Mesendoderm (in vitro differentiated cells): ENCODE measurements at places on chromosomes 1 and 21.

- no peak for DNase-seq
These were observed 166.7 kb downstream of the SIPA1L2 start for GRCh38 chr1:232463225-232463624.

GRCh38 chr1:21607549-21608529 is 61.3 kb downstream of the RAP1GAP start:
- peak; percentile 100 for DNase-seq

DNA sequence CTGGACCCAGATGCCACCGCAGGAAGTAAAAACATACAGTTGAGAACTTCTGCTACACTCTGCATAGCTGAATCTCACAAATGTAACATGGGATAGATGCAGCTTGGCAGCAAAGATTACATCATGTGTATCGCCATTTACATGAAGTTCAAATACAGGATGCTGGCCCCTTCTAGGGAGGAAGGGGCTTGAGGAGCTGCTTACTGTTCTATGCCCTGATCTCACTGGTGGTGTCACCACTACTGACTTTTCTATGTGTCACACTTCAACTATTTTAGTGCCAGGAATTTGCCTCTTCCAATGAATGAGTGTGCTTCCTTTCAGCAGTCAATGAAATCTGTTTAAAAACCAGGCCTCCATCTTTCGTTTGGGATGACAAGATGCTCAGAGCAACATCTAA is 31.1 kb downstream of the MRAP start:
- DNase-seq: peak; percentile 61

- no peak for DNase-seq
These were observed 910 bp upstream of the RERE start for GRCh38 chr1:8818325-8818775.

GRCh38 chr1:192266645-192267044 is 50.1 kb upstream of the RGS21 start:
- no peak for DNase-seq

DNA sequence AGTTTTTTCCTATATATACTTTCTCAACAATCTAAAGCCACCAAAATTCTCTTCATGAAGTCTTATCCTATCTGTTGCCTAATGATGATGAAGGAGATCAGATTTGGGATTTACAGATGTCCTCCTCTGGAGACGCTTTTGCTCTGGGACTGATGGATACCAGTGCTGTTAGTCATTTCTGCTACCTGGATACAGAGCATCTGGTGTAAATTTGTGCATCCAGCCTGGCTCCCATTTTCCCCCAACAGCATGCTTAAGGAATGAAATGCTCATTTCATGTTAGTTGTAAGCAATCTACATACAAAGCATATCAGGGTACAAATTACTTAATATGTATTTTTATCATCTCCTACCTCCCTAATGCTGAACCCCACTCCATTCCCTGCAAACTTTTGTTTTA is 57.7 kb downstream of the HNRNPR start:
- no peak for DNase-seq

- DNase-seq: peak; percentile 58
These were observed 27.5 kb downstream of the OVGP1 start for GRCh38 chr1:111399792-111400610.

- DNase-seq: no peak
These were observed 55.8 kb downstream of the MAST2 start for GRCh38 chr1:45859221-45859620.

GRCh38 chr21:24896735-24897124 is 710.6 kb downstream of the MRPL39 start:
- DNase-seq: no peak

GRCh38 chr1:107933736-107934135 is 31.2 kb downstream of the VAV3 start:
- DNase-seq: no peak

DNA sequence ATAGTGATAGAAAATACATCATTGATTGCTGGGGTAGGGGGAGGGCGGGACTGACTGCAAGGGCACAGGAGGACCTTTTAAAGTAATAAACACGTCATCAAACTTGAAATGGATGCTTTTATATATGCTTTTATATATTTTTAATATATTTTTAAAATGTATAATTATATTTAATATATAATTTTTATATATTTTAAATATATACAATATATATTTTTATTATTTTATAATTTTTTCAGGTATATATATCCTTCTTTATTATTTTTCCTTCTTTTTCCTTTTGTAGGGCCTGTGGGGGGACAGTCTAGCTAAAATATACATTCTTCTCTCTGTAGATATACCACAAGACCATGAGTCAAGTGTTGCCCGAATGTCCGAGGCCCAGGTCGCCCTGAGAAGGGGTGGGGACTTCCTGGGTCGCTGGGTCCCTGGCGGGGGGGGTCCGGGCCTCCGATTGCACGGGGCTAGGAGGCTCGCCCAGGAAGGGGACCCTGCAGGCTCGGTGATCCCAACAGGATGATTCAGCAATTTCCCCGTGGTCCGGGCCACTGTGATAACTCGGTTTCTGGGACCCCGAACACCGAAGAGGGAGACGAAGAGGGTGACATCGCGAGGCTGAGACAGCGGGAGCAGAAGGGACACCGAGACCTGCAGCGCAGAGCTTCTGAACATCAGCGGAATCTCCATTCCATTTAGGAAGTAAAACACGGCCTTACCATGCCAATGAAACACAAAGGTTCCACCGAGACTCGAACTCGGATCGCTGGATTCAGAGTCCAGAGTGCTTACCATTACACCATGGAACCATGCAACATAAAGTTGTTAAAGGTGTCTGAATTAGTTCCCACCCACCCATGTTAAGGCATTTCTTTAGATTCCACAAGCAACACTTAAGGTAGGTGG is 112.5 kb upstream of the NBPF11 start:
- peak; percentile 99 for DNase-seq

- DNase-seq: no peak
These were observed 19.8 kb upstream of the BOLA1 start for GRCh38 chr1:149879556-149879955.

GRCh38 chr1:113191579-113192076 is 118.6 kb downstream of the LRIG2 start:
- no peak for DNase-seq

GRCh38 chr1:212611000-212611948 is 2.7 kb downstream of the ATF3 start:
- DNase-seq: no peak

DNA sequence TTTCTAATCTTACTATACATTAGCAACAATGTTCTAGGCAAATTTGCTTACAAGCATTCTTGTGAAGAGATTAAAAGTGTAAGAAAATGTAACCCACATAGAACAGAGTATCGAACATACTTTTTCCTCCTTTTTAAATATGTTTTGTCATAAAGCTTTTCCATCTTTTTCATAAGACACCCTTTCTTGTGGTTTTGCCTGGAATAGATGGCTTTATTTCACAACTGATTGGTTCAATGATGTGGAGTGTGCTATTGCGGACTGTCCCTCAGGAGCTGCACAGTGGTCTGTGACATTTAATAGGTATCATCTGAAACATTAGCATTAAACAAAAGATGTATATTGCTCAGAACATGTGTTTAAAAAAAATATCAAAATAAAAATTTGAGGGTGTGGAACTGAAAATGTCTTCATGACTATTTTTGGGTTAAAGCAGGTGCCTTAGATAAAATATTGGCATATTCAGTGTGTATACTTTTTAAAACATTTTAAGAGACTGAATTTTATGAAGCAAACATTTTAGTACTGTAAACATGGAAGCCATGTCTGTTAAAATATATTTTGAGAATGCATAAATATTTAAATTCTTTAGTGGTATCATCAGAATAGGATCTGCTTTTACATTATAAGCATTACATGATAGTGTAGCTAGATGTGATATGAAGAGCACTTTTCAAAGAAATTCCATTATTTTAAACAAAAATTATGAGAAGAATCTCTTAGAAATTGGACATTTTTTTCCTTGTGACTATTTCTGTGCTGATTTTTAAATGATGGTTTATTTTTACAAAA is 48.3 kb upstream of the C1orf146 start:
- DNase-seq: no peak

DNA sequence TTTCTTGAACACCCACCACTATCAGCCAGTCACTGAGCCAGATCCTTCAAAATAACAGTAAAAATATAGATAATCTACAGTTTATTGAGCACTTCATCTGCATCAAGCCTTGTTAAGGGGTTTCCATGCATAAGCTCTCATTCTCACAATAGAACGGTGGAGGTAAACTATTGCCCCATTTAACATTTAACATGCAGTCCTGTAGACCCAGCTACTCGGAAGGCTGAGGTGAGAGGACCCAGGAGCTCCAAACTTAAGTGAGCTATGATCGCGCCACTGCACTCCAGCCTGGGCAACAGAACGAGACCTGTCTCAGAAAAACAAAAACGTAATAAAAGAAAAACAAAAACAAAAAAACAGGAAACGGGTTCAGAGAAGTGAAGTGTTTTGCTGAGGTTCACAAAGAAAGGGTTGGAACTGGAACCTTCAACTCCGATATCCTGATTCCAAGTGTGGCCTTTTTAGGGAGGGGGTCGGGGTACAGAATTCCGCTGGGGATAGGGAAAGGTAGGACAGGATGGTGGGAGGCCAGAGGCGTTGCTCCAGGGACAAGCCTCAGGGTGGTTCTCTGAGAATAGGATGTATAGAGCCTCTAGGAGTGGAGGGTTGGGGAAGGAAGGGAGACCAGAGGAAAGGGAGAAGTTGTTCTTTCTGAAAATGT is 11.6 kb upstream of the SESN2 start:
- DNase-seq: no peak

DNA sequence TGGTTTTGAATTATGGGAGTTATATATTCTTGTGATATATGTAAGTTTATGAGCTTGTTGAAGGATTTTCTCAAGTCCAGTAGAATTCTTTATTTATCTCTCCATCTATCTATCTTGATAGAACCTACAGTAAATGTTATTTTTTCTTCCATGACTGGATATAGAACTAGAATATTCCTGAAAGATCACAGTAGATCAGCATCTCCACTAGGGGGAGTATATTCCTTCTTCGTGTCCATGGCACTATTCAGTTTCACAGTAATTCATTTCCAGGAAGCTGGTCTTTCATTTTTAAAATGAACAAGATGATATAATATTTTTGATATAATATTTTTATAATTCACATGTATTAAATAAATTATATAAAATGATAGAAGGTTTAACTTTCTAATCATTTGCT is 18.8 kb downstream of the TMPRSS15 start:
- DNase-seq: peak; percentile 42

DNA sequence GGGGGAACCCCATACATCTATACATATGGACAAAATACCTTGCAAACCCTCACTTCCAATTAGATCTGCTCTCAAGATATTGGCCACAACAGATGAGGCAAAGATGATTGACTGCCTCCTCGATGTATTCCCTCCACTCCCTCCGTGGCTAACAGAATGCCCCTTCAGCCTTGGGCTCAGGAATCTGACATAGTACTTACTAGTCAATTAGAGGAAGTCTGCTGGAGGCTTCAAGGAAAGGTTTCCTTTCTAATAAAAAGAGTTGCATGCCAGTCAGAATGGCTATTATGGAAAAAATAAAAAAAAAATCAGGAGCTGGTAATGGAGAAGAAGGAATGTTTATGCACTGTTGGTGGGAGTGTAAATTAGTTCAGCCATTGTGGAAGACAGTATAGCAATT is 90.4 kb upstream of the VAV3 start:
- no peak for DNase-seq

DNA sequence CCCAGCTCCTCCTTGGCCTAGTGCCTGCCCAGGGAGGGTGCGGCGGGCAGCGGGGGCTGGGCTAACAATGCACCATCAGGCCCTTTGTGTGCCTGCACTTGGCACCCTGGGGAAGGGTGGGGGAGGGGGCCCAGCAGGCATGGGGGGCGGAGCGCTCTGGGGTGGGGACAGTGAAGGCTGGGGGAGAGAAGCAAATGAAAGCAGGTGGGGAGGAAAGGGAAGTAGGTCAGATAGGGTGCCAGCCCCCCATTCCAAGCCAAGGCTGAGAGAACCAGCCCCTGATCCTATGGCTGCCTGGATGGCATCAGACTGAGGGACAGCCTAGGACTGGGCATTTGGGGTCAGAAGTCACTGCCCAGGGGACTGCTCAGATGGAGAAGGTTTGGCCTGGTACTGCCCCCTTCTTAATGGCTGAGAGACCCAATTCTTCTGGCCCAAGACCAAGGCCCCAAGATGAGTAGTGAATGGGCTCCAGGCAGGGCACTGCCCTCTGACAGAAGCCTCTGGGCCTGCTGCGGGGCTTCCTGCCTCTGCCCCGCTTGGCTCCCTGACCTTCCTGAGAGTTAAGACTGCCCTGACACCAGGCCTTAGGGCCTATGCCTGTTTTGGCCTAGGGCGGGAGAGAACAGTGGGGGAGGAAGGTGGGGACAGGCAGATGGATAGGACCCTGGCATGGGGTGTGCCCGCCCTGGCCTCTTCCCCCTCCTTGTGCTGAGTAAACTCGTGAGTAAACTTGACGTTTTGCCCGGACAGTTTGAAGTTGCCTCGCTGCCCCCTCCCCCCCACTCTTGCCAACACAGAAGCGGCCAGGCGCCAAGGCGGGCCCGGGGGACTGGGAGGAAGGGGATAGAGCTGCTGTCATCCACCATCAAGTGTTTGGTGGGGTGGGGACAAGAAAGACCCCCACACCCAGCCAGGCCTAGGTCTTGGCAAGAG is 2.7 kb downstream of the ZBTB7B start:
- DNase-seq: no peak

- no peak for DNase-seq
These were observed 180.0 kb downstream of the ETS2 start for GRCh38 chr21:38985568-38986378.

DNA sequence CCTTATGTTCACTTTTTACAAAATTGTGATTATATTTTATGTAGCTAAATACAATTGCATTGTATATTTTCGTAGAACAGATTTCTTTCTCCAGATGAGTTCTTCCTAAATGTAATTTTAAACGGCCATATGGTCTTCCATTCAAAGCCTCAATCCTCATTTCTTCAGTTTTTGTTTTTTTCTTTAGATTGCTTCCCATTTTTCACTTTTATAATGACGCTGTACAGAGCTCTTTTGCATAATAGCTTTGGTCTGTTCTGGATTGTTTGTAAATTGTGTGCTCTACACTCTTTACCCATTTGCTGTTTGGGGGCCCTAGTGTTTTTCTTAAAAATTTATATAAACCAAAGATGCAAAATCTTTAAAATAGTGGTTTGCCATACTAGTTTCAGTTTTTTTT is 27.8 kb downstream of the AVPR1B start:
- no peak for DNase-seq
